Occipital lobe (tissue), 3 donors: ENCODE measurements at places on chromosomes 6 and 20.

- no peak for DNase-seq
These were observed 247.9 kb downstream of the RFPL4B start for GRCh38 chr6:112594886-112595594.

DNA sequence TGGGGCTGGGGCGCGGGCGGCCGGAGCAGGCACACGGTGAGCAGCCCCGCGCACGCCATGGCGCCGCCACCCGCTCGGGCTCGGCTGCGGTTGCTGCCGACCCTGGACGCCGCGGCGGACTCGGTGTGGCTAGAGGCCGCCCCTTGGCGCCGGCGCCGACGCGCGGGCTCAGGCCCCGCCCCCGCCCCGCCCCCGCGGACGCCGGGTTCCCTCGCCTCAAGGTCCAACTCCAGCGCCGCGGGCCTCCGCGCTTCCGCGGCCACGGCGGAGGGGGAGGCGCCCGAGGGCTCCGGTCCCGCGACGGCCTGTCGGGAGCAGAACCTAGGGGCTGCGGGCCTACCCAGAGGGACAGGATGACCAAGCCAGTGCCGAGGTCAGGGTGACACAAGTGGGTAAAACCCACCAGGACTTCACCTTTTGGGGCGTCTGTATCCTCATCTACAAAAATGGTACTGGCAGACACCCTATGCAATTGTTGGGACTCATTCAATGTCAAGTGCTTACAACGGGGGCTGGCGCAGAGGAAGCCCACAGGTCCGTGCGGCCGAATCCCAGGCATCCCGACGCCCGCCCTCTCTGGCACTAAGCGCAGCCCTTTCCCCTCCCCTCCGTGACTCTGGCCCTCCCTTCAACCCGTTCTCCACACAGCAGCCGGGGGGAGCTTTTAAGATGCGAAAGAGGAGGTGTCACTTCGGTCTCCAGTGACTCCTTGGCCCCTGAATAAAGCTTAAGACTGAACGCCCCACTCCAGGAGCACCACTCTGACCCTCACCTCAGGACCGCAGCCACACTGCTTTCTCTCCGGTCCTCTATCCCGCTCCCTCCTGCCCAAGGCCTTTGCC lies at the start of gene NECAB3:
Gene NECAB3, minus strand, starts transcription at position 135 of the 842 bp plus-strand sequence. Its CDS starts 76 bp downstream, at position 59.
- DNase-seq, result peak; percentile 43

GRCh38 chr20:42313704-42314103 lies 695.5 kb upstream of the CHD6 start:
- no peak for DNase-seq

DNA sequence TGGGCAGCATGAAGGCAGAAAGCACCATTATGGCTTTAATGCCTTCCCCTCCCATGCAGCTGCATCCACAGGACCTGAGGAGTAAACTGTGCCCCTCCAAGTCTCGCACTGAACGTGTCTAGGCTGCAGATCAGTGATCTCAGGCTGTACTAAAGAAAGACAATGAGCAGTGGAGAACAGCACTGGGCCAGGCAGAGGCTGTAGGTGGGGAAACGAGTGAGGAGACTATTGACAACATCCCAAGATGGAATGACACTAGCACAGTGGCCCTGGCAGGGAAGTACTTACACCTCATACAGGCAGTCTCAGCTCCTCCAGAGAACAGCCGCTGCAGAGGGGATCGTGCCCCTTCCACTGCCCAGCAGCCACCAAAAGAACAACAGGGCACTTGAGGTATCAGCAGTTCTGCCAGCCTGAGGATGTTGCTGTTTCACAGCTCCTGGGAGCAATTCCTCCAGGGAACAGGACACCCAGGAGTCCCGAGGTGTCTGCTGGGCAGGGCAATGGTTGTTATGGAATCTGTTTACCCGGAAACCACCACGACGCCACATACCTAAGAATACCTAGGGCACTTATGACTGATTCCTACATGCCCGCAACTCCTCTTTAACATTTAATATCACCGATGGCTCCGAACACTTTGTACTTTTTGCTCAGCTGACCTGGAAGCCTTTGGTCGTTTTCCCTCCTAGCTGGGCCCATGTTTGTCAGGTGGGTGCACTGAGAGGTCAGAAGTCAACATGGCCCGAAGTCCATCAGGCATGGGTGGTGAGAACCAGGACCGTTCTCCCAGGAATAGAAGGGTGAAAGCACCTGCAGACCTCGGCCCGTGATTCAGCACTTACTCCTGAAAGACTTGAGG lies 79.1 kb downstream of the SLC22A23 start:
- DNase-seq, result peak; percentile 27

- DNase-seq, result no peak
These were observed 298.2 kb upstream of the MARCKS start for GRCh38 chr6:113558966-113559365.

DNA sequence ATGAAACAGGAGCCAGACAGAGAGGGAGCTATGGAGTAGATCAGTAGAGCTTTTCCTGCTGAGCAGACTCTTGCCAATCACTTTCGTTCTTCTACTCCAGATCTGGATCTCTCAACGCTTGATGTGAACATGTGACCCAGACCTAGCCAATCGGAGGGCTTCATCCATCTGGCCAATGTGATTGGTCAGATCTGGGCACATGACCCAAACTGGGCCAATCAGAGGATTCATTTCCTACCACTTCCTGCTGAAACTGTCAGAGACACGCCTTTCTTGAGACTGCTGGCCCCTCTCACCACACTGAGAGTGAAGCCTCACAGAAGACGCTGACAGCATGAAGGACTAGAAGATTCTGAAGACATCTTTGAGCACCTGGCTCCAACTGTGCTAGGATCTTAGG lies 44.2 kb upstream of the ZMYND8 start:
- DNase-seq, result no peak

GRCh38 chr6:45714741-45715507 lies 300.7 kb downstream of the CLIC5 start:
- DNase-seq, result peak; percentile 17

DNA sequence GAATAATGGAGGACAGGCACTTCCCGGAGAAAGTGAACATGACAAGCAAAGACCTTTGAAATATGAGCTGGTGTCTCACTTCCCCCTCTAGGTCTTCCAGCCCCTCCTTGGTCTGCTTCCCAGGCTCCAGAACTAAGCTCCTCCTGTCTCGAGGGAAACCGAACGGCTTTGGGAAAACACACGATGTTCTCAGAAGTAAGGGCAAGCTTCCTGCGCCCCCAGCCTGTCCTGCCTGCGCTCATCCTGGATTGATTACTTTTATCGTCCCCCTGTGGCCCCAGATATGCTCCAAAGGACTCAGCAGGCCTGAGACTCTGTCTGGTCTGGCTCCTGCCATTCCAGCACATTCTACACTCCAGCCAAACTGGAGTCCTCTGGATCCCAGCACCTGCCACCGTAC lies 83.4 kb downstream of the ZNF217 start:
- no peak for DNase-seq

DNA sequence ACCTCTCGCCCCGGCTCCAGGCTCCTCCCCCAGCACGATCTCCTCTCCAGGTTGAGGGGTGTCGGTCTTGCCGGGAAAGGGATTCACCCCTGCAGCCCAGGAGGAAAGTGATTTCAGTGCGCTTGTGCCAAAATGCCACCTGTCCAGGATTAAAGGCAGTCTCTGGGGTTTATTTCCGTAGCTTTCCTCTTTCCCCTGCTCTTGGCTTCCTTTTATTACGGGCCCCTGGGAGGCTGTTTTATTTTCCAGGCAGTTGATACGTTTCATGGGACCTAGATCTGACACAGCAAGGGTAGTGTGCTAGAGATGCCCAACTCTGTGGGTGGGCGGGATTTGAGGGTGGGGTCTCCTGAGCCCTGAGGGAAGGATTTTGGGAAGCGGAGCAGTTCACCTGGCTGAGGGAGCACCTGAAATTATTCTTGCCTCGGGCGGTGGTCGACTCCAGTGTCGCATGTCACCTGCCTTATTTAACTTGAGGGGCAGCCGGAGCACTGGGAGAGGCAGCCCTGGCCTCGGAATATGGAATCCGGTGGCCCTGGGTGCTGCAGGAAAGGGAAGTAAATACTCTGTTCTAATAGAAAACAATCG lies 9.5 kb upstream of the NKX2-2 start:
- DNase-seq, result no peak

DNA sequence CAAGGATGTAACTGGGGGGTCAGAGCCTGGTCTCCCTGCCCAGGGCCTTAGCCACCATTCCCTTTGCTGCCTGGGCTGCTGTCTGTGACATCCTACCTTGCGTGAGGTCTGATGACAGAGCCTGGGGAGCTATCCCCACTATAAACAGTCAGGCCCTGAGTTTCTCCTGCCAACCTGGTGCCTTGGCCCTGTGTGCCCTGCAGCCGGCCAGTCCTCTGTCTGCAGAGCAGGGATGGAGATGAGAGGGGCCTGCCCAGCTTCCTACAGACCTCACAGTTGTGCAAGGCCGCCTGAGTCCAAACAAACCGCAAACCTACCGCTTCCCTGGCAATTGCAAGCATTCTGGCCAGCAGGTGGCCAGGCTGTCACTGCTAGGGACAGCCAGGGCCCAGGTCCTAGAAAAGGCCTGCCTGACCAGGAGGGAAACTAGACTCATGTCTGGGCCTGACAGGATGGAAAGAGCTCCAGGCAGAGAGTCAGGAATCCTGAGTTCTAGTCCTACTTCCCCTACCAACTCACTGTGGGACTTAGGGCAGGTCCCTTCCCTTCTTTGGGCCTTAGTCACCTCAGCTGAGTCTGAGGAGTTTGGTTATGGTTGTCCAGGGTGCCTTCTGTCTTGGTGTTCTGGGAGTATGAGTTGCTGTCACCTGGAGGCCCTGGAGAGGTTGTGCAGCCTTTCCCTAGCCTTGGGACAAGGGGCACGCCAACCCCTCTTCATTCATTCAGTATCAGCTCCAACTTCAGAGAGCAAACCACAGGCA lies 86.2 kb downstream of the VEGFA start:
- DNase-seq, result no peak

- no peak for DNase-seq
These were observed 20.8 kb downstream of the ZFAND3 start for GRCh38 chr6:37840143-37840939.

GRCh38 chr6:2020909-2021308 lies 224.5 kb downstream of the GMDS start:
- no peak for DNase-seq

GRCh38 chr20:45812157-45813005 lies at the start of gene UBE2C:
Gene UBE2C (plus strand): TSS chr20:45812644. CDS start chr20:45812696, 52 bp downstream.
- peak; percentile 95 for DNase-seq

DNA sequence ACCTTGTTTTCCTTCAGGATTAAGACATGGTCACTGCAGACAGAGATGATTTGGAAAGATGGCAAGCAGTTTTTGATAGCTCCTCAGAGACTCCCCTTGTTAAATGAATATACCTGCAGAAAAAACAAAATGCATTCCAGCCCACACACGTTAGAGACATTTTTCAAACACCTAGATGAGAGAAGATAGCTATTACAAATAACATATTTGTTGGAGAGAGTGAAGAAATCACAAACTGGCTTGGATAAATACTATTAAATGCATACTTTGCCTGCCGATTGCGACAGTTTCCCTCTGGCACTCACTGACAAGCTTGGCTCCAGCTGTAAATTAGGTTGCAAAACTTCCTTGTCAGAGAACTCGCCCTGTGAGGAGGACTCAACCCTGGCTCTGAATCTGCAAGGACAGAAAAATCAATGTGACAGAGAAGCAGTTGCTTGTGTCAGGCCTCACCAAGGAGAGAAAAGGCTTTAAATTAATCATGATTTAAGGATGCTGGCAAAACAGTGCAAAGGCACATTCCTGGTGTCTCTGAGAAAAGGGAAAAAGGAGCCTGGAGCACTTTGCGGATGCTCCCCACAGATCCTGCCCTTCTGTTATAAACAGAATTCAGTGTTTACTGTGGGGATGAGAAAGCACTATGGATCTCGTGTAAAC lies 423.7 kb upstream of the MARCKS start:
- no peak for DNase-seq
